ENCODE measurements at places on chromosomes 13 and 19.

DNA sequence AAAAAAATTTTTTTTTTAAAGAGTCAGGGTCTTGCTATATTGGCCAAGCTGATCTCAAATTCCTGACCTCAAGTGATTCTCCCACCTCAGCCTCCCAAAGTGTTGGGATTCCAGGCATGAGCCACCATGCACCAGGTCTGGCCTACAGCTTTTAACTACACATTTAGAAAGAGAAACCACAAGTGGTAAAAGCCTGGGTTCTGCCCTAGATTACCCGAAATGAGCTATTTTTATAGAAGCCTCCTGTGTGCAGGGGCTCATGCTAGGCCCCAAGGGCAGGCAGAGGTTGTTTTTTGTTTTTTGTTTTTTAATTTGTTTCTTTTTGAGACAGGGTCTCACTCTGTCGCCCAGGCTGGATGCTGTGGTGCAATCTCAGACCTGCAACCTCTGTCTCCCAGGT lies 14.0 kb upstream of the MYADM start:
- DNase-seq = no peak

DNA sequence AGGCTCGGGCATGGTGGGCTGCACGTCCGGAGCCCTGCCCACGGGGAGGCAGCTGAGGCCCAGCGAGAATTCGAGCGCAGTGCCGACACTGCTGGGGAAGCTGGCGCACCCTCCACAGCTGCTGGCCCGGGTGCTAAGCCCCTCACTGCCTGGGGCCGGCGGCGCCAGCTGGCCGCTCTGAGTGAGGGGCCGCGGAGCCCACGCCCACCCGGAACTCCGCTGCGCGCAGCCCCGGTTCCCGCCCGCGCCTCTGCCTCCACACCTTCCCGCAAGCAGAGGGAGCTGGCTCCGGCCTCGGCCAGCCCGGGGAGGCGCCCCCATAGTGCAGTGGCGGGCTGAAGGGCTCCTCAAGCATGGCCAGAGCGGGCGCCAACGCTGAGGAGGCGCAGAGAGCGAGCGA lies 2080.4 kb downstream of the PCDH9 start:
- no peak for DNase-seq

DNA sequence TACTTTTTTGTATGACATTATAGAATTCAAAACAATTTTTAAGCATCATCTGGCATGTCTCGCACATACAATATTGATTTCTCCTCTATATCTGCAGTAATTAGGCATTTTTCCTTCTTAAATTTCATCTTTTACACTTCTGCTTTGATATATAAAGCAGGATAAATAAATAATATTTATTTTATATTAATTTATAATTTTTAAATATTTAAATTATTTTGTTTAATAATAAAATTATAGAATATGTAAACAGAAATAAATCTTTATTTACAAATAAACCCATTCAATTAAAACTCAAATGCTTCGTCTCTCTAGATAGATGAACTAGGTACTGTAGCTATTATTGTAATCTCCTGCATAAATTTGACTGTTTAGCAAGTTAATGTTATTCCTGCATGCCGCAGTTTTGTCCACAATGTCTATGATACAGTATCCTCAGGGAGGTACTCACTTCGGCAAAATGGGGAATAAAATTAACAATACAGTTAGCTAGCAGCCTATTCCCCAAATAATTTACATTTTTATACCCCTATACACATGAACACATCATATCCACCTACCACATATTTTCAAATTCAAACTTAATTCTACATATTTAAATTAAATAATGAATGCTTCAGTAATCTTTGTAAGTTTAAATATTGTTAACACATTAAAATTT lies 473.6 kb upstream of the SLC10A2 start:
- DNase-seq = peak; percentile 33

- DNase-seq = no peak
Observed at GRCh38 chr13:97256343-97256783, 34.2 kb downstream of the MBNL2 start.

All from eye (tissue), 1 donor.